ENCODE measurements at places on chromosomes 3 and 15.

DNA sequence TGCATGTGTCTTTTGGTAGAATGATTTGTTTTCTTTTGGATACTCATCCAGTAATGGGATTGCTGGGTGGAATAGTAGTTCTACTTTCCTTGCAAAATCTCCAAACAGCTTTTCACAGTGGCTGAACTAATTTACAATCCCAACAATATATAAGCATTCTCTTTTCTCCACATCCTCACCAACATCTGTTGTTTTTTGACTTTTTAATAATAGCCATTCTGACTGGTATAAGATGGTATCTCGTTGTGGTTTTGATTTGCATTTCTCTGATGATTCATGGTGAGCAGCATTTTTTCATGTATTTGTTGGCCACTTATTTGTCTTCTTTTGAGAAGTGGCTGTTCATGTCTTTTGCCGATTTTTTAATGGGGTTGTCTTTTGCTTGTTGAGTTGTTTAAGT lies 55.8 kb downstream of the ST8SIA2 start:
- DNase-seq, result no peak

DNA sequence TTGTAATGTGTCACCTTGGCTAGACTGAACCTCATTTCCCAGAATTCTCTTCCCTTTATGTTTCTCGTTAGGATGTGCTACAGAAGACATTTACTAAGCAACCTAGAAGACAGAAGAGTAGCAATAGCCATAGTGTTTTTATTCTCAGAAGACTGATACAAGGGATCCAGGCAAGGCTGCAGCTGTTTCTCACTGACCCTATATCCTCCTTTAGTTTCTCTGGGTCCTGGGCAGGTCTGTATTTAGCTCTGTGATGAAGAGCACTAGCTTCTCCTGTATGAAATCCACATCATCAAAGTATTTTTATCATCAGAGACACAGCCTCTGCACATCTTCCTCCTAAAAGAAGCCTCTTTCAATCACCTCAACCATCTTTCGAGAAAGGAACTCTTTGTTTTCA lies 72.5 kb downstream of the SUMF1 start:
- no peak for DNase-seq

- no peak for DNase-seq
Observed at GRCh38 chr15:39327005-39327730, 253.7 kb upstream of the THBS1 start.

DNA sequence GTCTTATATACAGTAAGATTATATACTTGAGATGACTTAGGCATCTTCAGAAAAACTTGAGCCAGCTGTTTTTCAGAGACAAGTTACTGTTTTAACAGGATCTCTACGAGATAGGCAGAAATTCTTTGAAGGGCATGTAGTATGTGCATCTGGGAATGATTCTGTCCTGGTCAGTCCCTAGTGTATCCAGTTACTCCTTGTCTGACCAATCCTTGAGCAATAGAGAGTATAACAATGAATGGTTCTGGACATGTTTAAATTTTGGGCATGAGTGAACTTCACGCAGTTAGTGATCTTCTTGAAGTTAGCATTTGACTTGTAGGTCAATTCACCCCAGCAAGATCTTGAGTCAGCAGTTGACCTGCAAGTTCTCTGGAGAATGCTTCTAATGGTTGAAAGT lies 24.7 kb upstream of the HHLA2 start:
- no peak for DNase-seq

GRCh38 chr3:66066963-66067617 lies 28.4 kb upstream of the MAGI1 start:
- no peak for DNase-seq

GRCh38 chr3:172527306-172527705 lies 4.1 kb upstream of the TNFSF10 start:
- no peak for DNase-seq

DNA sequence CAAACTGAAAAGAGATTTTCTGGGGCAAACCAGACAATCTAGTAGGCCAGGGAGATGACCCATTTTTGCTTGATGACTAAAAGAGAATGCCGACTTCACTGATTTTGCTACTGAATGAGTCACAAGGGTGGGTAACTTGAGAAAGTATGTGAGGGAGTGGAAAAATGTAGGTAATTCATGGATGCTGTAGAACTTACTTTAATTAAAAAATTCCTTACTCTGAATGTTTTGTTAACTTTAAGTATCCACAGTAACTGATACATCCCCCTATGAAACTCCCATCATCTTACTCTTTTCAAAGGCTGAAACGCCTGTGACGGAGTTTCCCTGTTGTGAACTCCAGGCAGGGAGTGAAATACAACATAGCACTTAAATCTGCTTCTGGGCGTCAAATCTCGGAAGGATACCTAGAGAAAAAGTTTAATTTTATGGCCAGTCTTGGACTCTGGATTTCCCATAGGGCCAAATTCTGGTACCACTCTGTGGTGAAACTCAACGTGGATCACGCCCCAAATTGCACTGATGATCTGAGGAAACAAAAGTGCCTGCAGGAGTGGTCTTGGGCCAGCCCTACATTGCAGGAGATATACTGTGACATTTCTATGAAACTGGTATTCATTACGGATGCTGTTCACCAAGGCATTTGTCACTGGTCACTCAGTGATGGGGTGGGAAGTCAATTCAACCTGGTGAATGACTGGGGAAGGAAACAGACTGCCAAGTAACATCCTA lies 24.0 kb downstream of the GOLIM4 start:
- no peak for DNase-seq

GRCh38 chr3:197562398-197563251 lies 6.9 kb upstream of the BDH1 start:
- DNase-seq, result no peak

GRCh38 chr3:15859507-15860013 lies 61.8 kb upstream of the ANKRD28 start:
- DNase-seq, result peak; percentile 82

- DNase-seq, result no peak
Observed at GRCh38 chr15:85298366-85298765, 82.0 kb upstream of the AKAP13 start.

- DNase-seq, result no peak
Observed at GRCh38 chr3:191362524-191363090, 32.3 kb upstream of the UTS2B start.

GRCh38 chr3:13215940-13216546 lies 142.8 kb upstream of the IQSEC1 start:
- DNase-seq, result no peak

GRCh38 chr3:71657831-71658530 lies 67.2 kb downstream of the EIF4E3 start:
- DNase-seq, result no peak

DNA sequence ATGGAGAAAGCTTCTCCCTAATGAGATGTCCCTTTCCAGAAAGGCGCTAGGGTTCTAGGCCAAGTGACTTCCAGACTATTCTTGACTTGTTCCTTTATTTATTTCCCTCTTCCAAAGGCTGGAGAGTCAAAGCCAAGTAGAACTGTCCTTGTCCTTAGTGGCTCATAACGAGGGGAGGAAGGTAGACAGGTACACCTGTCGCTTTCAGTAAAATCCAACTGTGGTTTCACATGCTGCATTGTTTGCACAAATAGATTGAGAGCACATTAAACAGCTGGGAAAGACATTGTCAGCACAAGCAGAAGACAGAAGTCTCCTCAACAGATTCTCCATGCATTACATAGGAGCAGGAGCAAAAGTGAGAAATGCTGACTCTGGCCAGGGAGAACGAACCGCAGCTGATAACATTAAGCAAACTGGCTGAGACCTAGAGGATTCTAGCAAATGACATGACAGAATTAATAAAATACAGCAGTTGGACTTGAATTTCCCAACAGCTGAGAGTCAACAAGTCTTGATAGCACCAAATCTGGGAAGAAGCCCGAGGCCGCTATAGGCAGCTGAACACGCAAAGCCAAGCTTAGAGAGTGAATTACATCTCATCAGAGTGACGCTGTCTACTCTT lies 227.7 kb downstream of the TLE3 start:
- DNase-seq, result no peak

- no peak for DNase-seq
Observed at GRCh38 chr3:193686665-193687483, 93.9 kb downstream of the OPA1 start.

GRCh38 chr15:99211926-99212325 lies 37.5 kb downstream of the TTC23 start:
- DNase-seq, result no peak

GRCh38 chr3:48711727-48712126 lies 5.3 kb downstream of the IP6K2 start:
- no peak for DNase-seq

DNA sequence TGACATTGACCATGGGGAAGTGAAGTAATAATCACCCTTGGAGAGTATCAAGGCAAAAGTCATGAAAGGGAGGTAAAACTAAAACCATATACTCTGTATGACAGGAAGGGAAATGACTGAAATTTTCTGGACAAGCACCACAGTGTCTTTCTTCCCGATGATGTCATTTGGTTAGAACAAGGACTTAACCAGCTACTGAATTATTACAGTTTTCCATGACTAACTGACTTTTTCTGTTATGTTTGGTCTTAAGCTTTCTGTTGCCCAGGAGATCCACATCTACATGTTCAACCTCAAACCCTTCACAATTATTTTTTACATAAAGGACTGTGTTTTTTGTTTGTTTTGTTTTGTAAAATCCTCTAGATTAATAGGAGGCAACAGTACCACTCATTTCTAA lies 191.9 kb upstream of the IL12A start:
- DNase-seq, result no peak

DNA sequence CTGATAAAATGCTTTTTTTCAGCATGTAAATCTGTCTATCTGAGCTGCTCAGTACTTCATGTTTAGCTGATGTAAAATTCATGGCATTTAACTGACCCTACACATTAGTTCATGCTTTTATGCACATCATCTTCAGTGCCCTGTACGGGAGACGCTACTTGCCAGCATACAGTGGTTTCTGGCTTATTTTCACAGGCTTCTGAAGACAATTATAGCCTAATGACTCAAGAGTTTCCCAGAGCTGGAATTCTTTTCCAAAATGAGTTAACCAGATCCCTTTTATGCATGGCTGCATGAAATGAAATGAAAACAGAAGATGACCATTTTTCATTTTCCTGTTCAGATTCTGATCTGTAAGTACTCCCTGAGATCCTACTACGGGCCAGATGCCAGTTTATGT lies 1061.5 kb downstream of the ROBO2 start:
- DNase-seq, result no peak

DNA sequence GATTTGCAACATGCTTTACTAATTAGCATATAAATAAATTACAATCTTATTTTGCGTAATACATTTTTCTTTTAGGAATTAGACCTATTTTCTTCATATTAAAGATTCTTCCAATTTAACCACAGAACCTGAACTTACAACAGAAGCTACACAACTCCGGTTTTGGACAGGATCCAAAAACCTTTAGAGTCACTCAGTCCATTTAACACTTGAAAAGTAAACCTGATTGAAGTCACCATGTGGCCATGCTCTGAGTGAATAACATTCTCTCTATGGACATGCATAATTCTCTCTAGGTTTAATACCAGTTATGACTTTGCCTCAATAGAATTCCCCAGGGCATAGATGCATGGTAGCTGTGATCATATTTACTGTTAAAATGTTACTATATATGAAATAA lies 751.0 kb downstream of the VGLL3 start:
- DNase-seq, result no peak

DNA sequence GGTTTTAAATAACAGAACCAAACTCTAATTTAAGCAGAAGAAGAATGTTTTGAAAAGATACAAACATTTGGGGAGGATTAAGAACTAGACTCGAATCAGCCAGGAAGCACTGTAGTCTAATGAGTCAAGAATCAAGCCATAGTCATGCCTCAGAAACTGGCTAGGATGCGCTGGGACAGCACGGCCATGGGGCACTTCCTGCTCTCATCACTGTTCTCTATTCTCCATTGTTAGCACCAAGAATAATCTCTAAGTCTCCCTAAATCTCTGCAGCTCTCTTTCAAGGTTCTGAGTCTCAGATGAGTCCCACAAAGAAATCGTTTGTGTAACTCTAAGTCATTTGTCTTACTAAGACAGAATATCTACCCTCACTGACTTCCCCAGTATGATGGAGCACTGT lies 399.0 kb upstream of the KCNMB2 start:
- DNase-seq, result no peak

- DNase-seq, result no peak
Observed at GRCh38 chr3:138070006-138070405, 45.4 kb downstream of the DZIP1L start.

- no peak for DNase-seq
Observed at GRCh38 chr3:141387516-141387915, 19.2 kb downstream of the ZBTB38 start.

GRCh38 chr3:14458434-14459275 lies 56.2 kb downstream of the SLC6A6 start:
- DNase-seq, result no peak

- no peak for DNase-seq
Observed at GRCh38 chr3:66354001-66354400, 133.2 kb downstream of the SLC25A26 start.

DNA sequence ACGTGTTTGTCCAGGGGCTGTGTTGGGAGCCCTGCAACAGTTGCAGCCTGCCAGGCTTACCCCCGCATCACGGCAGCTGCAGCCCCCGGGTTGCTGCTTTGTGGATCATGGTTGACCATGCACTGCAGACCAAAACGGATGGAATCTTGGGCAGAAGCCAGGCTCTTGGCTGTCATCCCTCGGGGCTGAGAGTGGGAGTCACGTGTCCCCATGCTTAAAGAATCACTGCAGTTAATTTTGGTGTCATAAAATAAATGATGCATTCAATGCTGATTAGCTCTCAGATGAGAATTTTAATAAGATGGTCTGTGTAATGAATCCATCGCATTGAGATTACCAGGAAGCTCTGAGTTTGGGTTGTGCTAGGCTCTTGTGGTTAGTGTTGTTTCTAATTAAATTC lies 115.6 kb downstream of the CHDH start:
- DNase-seq, result no peak

DNA sequence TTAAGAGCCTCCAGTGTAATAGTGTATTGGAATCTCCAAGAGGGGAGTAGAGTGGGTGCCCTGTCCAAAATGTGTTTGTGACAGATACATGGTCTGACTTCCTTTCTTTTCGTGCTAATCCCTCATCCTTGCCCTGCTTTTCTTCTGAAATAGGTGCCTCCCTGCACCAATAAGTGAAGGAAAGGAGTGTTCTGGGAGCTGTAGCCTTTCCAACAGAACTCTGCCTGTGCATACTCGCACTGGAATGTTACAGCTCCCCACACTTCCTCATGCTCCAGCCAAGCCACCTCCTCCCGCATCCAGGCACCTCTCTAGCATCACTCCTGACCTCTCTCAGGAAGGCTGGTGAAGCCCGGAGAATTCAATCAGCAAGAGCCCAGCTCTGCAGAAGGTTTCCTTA lies 478.0 kb downstream of the GABRG3 start:
- DNase-seq, result no peak

DNA sequence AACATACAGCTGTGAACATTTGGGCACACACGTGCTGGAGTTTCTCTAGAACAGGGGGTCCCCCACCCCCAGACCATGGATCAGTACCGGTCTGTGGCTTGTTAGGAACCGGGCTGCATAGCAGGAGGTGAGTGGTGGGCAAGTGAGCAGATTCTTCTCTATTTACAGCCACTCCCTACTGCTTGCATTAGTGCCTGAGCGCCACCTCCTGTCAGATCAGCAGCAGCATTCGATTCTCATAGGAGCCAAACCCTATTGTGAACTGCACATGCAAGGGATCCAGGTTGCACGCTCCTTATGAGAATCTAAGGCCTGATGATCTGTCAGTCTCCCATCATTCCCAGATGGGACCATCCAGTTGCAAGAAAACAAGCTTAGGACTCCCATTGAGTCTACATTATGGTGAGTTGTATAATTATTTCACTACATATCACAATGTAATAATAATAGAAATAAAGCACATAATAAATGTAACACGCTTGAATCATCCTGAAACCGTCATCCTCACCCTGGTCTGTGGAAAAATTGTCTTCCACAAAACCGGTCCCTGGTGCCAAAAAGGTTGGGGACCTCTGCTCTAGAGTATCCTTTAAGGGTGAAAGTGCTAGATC lies 25.8 kb downstream of the CHRM5 start:
- no peak for DNase-seq

- no peak for DNase-seq
Observed at GRCh38 chr3:168545591-168545990, 449.9 kb upstream of the GOLIM4 start.
